ENCODE measurements at places on chromosomes 11 and 22.

- DNase-seq = peak; percentile 85
Observed at GRCh38 chr11:77187776-77188632, 60.0 kb downstream of the MYO7A start.

- DNase-seq = no peak
Observed at GRCh38 chr11:102391549-102392237, 44.7 kb downstream of the BIRC2 start.

DNA sequence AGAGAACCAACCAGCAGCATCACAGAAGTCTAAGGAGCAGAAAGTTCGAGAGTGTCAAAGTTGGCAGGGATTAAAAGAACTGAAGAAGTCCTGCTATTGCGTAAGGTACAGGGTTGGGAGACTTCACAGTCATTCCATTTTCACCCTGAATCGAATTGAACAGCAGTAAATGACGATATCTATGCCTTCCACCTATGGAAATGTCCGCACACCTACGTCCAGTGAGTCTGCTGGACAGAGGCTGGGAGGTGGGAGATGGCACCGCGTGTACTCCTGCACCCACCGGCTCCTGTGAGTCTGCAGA is 116.7 kb downstream of the MICAL3 start:
- no peak for DNase-seq

- DNase-seq = no peak
Observed at GRCh38 chr11:68757711-68758110, 6.4 kb upstream of the TESMIN start.

DNA sequence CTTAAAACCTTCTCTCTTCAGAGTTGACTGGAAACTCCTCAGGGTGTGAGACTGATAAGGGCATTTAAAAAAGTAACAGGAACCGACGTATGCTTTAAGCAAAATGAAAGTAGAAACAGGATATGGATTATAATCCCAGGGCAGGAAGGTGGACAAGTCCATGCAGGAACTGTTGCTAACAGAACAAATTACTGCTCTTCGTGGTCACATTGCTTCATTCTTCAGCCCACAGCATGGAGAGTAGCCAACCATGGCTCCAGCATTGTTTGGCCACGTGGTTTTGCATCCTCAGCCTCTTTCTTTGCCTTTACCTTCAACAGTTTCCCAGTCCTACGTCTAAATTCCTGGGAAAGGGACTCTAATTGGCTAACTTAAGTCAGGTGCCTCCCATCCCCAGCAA is 563.1 kb upstream of the ISX start:
- no peak for DNase-seq

GRCh38 chr11:10038521-10039302 is 255.3 kb downstream of the SBF2 start:
- DNase-seq = no peak

DNA sequence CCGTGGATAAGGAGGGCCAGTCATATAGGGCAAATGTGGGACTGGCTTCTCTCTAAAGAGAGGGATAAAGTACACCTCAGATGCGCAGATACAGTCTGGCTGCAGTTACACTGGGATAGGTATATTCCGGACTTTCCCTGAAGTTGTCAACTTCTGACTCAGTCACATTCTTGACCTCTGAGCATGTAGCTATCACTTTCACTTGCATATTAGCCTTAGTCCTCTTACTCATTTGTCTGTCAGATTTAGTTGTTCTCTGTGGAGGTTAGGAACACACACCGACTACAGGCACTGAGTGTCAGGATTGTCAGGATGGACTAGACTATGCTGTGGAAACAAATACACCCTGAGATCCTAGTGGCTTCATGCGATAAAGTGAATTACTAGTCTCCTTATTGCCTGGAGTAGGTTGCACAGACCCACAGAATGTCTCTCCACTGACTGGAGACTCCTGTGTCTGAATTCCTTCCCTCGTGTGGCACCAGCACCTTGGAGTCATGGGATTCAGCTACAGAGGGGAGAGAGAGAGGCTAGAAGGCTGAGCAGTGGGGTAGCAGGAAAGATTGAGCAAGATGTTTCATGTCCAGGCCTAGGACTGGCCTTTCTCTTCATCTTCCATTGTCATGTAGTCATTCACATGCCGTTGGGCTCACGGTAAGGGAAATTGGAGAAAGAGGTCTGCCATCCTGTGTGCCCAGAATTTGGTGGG is 654.3 kb downstream of the NTM start:
- DNase-seq = no peak

DNA sequence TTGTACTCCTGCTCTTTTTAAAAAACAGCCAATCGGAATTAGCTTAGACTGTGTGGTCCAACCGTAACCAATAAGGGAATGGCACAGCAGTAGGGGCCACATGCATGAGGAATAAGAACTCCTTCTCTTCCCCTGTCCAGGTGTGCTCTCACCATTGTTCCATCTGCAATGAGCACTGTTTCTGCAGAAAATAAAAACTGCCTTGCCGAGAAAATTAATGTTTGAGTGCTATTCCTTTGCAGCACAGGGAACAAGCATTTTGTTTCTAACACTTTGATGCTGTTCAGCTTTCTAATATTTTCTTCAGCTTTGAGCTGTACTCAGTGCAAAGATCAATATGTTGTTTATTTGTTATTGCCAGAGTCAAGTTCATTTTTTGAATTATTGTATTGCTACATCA is 57.9 kb downstream of the PIWIL3 start:
- no peak for DNase-seq

- no peak for DNase-seq
Observed at GRCh38 chr11:75159151-75159953, 8.4 kb downstream of the SLCO2B1 start.

- no peak for DNase-seq
Observed at GRCh38 chr11:15519124-15519791, 404.5 kb downstream of the INSC start.

DNA sequence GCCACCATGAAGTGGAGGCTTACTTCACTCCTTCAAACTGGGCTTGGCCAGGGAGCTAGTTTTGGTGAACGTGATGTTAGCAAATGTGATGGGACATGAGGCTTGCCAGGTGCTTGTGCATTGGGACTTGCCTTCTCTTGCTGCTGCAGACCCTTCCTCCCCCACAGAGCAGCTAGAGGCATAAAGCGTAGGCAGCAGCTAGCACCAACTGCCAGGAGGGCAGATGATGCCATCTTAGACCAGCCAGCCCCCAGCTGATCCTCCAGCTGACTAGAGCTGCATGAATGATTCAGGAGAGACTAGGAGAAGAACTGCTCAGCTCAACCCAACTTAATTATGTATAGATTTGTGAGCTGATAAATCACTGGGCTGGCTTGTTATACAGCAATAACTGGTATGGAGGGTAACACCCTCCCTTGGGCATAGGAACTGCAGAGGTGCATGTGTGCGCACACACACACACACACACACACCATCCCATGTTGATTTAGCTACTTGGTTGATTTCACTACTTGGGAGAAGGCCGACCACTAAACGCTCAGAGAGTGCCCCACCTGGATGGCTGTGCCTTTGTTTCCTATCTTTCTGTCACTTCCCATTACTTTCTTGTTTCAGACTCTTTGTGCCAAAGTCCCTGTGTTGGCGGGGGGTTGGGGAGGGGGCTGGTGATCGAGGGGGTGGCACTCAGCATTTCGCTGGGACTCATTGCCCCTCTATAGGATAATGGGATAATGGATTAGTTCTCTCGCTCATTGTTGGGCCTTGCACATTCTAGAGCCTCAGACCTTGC is 202.8 kb downstream of the ADAMTS15 start:
- DNase-seq = no peak

DNA sequence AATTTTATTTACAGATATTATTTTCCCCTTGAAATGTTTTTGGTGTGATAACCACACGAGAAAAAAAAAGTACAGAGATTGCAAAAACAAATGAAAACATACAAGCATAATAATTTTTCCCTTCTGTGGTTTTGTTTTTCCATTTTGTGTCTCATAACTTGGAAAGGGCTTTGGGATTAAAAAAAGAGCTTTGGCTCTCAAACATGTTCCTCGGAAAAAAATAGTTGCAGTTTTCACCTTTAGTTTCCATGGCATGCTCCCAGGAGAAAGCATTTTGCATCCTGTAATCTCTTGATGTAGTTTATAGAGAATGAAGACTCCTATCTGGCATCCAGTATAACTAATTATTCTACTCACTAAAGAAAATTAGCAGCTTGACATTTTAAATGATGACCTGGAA is 362.1 kb upstream of the PDGFD start:
- no peak for DNase-seq

- no peak for DNase-seq
Observed at GRCh38 chr11:45385423-45385822, 99.3 kb upstream of the SYT13 start.

GRCh38 chr11:10087186-10087922 is 206.7 kb downstream of the SBF2 start:
- no peak for DNase-seq

Measured in D341Med (cell line).